ENCODE measurements at places on chromosomes 7 and 10.
A peak's percentile ranks its signal among the peaks of the same experiment; 100 is the strongest.

DNA sequence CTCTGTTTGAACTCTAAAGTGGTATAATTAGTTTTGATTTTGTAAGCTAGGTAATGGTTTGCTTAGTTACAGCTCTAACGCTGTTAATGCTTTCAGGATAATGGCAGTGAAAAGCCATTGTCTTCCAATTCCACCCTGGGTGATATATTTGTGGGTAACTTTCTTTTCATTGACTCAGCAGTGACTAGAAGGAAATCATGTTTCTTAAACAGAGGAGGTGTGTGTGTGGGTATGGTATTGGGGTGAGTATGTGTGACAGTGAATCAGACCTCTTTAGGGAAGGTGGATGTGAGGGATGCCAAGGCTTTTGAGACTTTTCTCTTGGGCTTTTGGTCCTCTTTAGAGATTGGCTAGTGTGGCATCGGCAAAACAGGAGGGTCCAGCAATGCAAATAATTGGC, 13.6 kb downstream of the ENTPD7 start:
- no peak for DNase-seq

DNA sequence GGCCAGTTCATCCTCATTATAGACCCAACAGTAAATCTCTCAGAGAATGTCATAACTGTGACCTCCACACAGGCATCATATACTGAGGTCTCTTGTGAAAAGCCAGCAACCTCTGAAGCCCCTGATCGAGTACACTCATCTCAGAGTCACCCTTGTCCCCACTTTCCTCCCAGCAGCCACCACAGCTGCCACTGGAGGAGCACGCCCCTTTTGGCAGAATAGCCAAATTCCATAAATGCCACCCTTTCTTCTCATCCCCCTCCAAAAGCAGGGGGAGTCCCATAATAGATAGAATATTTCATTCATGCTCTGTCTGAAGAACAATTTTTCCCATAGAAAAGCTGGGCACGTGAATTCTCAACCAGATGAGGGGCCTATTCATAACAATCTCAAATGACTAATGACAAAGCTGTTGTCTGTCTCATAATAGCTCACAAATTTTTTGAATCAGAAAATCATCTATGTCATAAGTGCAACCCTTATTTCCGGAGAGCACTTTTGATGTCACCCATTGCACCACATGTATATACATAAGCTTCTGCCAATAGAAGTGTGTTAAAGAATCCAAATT, 47.4 kb downstream of the SGMS1 start:
- DNase-seq = no peak

DNA sequence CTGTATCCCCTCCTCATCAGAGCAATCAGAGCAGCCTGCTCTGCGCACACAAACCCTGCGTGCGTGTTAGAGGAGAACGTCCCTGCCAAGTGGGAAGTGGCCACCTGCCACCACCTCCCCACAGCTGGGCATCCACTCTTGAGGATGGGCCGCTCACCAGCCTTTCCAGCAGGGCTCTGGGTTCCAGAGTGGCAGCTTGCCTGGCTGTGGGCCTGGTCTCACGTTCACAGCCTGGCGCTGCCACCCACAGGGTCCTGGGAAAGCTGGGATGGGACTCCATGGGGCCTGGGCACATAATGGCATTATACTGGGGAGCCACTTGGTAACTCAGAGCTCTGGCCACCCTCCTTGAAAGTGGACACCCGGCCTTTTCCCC, 151.1 kb upstream of the PPP2R2D start:
- no peak for DNase-seq

- DNase-seq = no peak
Observed at GRCh38 chr10:14697281-14697680, 77.4 kb downstream of the FAM107B start.

DNA sequence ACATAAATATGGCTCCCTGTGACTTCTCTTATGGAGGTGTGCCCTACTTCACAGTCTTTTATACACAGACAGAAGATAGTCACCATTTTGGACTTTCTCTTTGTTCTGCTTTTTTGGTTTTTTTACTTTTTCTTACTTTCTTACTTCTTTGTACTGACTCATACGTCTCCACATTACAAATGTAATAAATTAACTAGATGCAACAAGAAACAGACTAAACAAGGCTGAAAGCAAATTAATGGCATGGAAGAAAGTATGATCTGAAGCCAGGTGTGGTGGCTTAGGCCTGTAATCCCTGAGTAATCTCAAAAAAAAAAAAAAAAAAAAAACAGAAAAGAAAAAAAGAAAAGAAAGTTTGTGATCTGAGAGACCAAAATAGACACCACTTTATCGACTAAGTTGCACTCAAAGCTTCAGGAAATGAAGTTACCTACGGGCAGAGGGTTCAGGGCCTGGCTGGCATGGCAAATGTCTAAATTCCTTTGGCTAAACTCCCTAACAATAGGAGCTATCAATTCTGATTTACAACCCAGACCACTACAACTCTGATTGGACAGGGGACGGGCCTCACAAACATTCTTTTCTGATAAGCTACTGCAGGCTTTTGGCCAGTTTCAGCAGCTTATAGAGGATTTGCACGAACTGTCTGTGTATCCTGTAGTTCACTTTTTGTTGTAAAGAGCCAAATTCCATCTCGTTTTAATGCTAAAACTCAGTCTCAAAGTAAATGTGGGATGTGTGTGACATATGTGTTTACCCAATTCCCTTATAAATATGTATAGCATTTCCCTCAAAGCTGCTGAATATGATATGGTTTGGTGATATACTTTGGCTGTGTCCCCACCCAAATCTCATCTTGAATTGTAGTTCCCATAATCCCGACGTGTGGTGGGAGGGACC, 129.1 kb downstream of the SEPTIN14 start:
- no peak for DNase-seq

GRCh38 chr10:14891151-14891550, 12.5 kb downstream of the SUV39H2 start:
- no peak for DNase-seq

- DNase-seq = no peak
Observed at GRCh38 chr7:82481499-82482097, 38.0 kb upstream of the CACNA2D1 start.

GRCh38 chr7:140972876-140973829, 41.6 kb downstream of the MRPS33 start:
- DNase-seq = no peak

DNA sequence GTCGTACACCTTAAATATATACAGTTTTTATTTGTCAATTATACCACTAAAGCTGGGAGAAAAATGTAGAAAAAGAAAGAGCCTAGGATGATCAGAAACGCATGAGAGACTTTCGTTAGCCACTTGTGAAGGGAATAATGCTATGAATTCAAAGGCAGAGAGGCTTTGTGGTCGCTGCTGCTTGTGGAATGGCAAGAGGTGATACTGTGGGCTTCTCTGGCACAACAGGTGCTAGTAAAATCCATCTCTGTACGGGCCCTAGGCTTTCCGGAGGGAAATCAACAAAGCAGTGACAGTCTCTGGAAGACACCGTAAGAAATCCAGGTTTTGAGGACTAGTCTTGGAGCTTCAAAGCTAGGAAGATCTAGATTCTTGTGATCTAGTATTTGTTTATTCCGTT, 52.6 kb downstream of the LRRC72 start:
- no peak for DNase-seq

DNA sequence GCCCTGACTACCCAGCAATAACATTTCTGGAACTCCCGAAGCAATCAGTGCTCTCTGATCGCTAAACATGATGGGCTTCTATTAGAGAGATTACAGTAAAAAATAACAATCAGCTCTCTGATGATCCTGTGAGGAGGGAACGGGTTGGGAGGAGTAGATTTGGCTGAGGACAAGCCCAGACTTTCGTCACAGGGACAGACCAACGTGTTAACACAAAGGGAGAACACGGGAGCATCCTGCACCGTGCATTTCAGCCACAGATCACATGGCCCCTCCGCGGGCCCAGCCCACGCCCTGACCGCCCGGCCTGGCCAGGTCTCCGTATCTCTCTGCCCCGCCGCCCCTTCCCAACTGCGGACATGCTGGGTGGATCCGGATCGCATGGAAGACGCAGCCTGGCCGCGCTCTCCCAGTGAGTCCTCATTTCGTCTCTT, 95.0 kb upstream of the AGBL3 start:
- DNase-seq = no peak

DNA sequence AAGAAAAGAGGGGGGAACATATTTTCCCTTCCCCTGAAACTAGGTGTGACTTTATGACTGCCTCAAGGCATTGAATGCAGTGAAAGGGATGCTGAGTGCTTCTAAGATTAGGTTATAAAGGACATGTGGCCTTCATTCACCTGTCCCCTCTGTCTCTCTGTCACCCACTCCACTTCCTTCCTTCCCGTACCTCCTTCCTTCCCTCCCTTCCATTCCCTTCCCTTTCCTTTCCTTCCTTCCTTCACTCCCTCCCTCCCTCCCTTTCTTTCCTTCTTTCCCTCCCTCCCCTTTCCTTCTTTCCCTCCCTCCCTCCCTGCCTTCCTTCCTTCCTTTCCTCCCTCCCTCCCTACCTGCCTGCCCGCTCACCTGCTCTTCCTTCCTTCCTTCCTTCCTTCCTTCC, 4.5 kb upstream of the ZKSCAN1 start:
- DNase-seq = no peak

DNA sequence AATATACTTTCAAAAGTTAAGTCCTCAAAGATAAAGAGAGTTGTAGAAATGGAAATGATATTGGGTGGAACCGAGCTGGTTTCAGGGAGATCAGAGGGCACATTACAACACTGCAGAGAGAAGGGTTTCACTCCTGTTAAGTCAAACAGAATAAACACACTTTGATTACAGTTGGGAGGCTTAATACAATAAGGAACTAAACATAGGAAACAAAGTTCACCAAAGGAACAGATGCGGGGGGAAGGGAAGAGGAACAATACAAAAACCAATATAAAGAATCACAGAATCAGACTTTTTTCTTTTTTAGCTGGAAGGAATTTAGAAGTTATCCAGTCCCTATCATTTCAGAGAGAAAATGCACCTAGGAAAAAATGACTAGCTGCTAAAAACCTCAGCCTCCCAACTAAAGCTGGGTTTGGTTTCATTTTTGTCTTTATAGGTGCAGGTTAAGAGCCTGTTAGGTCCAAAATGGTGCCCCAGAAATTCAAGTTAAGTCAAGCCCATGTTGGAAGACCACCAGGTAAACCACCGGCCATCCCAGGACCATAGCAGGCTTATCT, 81.9 kb downstream of the DNMBP start:
- no peak for DNase-seq

GRCh38 chr7:128427289-128427891, 17.6 kb upstream of the IMPDH1 start:
- DNase-seq = no peak

- DNase-seq = no peak
Observed at GRCh38 chr7:115009736-115010440, 88.0 kb downstream of the MDFIC start.

DNA sequence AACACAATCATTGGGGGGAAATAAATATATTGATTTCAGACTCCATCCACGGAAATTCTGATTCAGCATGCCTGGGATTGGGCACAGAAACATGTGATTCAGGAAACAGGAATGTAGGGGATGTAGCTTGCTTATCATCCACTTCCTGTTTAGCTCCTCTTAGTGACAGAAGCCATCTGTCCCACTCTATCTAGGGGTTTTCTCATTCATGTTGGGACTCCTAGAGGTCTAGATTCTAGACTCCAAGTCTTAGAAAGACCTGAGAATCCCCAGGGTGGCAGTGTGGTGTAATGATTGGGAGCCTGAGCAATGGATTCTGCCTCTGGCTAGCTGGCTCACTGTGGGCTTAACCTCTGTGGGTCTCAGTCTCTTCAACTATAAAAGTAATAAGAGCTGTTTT, 67.9 kb downstream of the CDK1 start:
- no peak for DNase-seq

DNA sequence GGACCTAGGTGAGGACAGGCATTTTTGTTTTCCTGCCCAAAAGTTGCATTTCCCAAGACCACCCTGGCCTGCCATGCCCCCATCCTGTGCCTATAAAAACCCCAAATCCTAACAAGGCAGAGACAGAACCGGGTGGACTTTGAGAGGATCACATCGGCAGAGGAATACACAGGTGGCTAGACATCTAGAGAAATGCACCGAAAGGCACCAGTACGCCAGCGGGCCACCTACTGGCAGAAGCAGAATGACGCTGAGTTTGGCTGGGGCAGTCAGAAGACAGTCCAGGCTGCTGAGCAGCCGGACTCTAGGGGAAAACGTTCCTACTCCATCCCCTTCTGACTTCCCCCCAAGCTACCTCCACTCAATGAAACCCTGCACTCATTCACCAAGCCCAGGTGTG, 2.8 kb downstream of the AKR1C4 start:
- peak; percentile 1 for DNase-seq

DNA sequence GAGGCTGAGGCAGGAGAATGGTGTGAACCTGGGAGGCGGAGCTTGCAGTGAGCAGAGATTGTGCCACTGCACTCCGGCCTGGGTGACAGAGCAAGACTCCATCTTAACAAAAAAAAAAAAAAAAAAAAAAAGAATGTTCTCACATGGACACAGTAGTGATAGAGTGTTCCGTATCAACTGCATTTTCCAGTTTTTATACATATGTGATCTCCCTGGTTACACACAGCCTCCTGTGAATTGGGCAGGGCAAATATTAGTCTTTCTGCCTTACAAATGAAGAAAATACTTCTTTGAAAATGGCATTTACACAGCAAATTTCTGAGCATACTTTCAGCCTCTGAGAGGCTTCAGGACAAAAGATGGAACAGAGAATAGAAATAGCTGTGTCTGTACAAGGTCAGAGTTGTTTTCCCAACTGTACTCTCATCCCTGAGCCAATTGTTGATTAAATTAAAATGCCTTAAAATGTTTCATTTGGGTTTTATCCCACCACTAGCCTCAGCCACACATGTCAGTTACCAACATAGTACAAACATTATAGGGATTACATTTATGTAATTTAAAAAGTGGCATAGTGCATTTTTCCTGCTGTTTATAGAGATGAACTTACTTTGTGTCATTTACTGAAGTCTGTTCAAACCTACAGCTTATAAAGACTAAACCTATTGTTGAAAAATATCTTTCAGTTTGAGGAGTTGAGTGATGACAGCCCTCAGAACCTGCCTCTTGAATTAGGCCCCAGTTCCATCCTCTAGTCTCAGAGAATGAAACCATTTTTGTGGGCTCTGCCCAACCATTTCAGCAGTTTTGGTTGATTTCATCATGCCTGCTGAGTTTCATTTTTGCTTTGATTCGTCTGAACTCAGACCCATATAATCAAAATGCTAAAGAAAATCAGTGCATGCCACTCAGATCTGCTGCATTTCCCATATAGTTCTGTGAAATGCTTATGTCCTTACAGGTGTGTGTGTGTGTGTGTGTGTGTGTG, 609.4 kb upstream of the C7orf33 start:
- DNase-seq = no peak

GRCh38 chr10:11210211-11210922, 192.7 kb downstream of the CELF2 start:
- no peak for DNase-seq

GRCh38 chr7:22375359-22376048, 18.6 kb upstream of the RAPGEF5 start:
- no peak for DNase-seq

DNA sequence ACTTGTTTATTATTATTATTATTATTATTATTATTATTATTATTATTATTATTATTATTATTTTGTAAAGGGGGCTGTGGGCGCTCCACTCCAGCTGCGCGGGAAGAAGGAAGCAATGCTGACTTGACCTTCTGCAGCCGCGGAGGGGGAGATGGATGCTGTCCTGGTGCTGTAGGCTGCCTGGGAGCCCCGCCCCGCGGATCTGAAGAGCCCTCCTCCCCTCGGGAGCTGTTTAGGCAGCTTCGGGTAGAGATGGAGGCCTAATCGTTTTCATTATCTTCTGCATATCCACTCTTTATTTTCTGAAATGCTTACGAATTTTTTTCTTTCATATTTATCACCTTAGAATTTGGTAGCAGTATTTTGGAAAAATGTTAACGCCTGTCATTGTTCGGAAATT, 101.2 kb upstream of the KLF6 start:
- no peak for DNase-seq
